AG04450 (cell line): ENCODE measurements at places on chromosomes 2 and 18.
A peak's percentile ranks its signal among the peaks of the same experiment; 100 is the strongest.

DNA sequence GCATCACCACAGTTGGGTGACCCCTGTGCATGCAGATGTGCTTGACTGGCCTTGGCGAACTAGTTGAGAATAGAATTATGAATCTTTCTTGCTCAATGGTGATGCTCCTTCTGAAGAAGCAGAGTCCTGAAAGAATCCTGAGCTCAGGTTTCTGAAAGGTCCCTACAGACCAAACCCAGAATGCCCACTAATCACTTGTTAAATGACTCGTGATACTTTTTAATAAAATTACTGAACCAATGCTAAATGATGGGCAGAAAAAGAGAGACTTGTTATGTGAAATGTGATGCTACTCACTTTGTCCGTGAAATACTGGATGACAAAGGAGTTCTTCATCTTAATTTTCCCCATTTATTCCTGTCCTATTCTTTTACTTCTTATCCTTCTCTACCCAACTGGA, 263.5 kb upstream of the LRRTM1 start:
- DNase-seq: no peak

DNA sequence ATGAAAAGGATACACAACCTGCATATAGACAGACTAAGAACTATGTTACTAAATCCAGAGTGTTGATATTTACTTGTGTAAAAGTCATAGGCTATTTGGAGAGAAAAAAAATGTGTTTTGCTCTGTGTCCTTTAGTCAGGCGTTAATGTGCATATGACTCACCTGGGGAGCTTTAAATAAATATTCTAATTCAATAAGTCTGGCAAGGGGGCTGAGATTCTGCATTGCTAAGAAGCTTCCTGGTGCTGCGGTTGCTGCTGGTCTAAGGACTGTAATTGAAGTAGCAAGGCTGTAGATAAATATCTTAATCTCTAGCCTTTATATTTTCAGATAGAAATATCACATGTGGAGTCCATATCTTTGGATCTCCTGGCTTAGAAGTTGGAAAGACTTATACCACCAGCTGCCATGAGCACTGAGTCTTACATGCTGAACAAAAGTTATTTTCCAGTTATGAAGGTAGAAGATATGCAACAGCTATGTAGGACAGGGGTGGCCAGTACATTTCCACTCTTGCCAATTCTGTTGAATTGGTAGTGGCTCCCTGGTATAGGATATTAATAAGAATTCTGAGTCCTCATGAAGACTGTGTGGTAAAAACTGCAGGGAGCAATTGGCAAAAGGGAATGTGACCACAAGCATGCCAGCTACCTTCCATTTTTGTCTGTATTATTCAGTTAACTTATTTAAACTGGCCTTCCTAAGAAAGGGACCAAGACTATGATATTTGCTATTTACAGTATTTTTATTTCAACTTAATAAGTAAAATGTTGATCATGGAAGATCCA, 4.8 kb downstream of the SPAG16 start:
- DNase-seq: no peak

GRCh38 chr2:170301626-170302025, 123.7 kb downstream of the MYO3B start:
- no peak for DNase-seq

DNA sequence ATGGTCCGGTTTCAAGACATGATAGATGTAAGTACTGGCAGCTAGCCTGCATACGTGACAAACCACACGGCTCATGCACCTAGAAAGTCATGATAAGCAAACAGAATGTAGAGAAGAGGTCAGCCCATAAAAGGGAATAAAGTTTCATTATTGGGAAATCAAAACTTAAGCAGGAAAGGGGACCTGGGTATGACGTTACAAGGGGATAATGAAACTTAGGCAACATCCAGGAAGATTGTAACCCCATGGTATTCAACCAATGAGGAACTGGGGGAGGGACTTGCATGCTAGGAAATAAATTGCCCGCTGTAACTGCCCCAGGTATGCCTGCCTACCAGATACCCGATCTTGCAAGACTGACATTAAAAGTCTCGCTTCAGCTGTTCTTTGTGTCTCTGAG, 1679.0 kb downstream of the SUCLG1 start:
- DNase-seq: no peak

DNA sequence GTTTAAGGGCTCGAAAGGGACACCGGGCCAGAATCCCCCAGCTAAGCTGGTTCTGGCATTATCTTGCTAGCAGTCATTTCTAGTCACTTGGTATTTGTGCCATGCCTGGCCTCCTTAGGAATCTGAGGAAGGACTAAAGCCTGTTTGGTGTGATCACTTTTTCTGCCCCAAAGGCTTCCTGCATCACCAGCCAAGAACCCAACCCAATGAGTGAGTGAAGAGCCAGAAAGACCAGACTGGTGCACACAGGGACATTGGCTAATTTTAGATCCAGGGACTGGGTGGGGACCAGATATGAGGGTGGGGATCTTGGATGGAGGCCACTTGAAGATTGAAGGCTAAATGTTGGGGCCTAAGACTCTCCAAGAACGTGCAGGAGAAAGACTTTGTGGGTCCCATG, 411.9 kb upstream of the TNP1 start:
- DNase-seq: no peak

DNA sequence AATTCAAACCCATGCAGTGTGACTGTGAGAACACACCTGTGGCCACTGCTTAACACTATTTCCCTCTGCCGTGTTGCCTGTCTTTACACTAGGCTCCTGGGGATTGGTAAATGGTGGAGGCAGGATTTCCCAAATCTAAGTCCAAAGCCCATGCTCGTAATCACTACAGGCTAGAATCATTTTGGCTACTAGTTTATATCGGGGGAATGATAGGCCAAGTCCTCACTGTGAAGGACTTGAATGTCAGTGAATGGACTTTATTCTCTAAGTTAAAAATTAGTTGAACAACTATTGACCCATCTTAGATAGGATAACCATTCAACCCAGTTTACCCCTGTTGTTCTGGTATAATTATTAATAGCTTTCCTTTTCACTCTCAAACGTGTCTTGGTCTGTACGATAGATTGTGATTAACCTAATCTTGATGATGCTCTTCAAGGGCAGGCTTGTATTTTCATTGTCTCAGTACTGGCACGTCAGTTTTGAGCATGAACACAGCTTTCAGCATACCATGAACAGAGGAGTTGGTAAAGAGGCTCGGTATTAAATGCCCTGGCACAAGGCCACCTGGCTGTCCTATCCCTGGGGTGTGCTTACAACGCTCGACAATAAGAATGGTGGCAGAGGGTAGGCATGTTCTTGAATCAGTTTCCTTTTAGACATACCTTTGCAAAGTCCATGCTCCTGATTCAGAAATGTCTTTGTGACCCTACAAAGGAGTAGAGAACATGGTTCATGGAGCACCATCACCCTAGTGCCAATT, 148.8 kb downstream of the RTN4 start:
- DNase-seq: no peak

DNA sequence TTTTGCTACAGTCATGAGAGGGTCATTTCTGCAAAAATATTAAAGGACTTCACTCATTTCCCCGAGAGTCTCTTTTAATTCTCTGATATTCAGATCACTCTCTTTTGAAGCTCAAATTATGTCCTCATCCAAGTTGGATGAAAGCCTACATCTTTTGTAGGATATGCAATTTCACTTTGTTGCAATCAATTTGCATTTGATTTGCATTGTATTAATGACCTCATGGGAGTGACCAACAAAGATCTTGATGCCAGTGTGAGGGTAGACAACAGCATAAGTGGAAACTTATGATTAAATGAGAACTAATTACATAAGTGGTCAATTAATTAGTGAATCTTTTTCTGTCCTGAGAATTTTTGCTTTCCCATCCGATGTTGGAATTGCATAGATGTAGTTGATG, 60.3 kb upstream of the UPP2 start:
- no peak for DNase-seq

GRCh38 chr2:240133401-240133800, 2.7 kb downstream of the COPS9 start:
- no peak for DNase-seq

DNA sequence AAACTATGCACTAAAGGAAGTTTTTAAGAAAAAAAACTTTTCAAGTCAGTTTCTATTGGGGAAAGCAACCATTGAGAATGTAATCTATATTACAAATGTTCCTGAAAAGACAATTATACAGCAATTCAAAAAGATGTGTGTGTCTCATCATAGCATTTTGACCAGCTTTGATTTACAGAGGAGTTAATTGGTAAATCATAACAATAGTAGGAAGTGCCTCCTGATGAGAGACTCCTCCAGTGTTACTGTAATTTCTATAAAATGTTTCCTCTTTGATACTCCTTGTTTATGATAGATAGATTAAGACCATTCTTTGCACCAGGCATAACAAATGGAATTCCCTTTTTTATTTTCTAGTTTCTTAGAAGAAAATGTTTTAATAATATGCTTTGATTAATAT, 249.9 kb downstream of the CALCRL start:
- DNase-seq: no peak

GRCh38 chr2:72793798-72794440, 31.9 kb downstream of the EXOC6B start:
- no peak for DNase-seq

GRCh38 chr2:25304321-25304720, 37.4 kb downstream of the DNMT3A start:
- DNase-seq: no peak

GRCh38 chr2:20378891-20379519, 28.4 kb upstream of the PUM2 start:
- DNase-seq: peak; percentile 72

DNA sequence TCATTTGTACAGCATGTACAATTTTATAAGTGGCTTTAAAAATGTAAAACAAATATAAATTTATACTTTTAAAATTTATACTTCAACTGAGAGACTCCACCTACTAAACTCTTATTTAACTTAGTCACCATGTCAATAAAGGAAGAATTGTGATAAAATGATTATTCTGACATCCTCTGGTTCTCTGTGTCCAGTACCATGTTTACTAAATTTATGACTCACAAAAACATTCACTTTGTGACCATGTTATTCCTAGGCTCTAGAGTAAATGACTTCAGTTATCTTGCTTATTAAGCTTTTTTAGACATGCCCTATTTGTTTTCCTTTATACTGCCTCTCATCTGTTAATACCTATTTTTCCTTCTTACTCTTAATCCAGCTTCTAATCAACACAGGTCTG, 959.6 kb upstream of the SLC39A10 start:
- DNase-seq: no peak

DNA sequence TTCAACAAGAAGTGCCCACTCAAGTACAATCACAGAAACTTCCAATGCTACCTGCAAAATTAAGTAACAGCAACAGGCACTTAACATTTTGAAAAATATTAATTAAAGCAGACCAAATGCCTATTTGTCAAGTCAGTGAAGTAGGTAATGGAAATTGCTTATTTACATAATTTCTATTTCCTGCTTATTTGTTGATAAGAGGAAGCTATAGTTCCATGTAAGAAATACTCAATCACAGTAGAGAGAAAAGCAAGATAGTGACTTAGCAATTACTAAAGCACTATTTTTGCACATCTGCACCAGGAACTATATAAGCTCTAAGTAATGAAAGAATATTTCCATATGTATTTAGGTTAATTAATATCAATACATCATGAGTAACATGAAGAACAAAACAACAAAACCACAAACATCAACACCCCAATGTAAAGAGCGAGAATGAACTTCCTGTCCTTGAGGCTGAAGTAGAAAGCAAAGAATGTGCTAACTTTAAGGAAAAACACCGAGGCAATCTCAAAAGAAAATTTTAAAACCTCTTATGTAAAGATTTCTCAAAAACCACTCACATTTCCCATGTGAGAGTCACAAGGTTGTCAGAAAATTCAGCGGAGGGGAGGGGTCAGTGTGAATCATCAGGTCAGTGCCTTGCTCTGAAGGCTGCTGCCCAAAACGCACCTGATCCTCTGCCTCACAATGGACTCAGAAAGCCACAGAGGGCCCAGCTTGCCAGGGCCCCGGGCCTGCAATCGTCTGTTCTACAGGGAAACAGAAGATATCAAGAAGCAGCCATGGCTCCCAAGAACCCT, 12.5 kb downstream of the NPC1 start:
- DNase-seq: no peak

- no peak for DNase-seq
Observed at GRCh38 chr2:44869761-44870160, 71.7 kb upstream of the SIX3 start.

DNA sequence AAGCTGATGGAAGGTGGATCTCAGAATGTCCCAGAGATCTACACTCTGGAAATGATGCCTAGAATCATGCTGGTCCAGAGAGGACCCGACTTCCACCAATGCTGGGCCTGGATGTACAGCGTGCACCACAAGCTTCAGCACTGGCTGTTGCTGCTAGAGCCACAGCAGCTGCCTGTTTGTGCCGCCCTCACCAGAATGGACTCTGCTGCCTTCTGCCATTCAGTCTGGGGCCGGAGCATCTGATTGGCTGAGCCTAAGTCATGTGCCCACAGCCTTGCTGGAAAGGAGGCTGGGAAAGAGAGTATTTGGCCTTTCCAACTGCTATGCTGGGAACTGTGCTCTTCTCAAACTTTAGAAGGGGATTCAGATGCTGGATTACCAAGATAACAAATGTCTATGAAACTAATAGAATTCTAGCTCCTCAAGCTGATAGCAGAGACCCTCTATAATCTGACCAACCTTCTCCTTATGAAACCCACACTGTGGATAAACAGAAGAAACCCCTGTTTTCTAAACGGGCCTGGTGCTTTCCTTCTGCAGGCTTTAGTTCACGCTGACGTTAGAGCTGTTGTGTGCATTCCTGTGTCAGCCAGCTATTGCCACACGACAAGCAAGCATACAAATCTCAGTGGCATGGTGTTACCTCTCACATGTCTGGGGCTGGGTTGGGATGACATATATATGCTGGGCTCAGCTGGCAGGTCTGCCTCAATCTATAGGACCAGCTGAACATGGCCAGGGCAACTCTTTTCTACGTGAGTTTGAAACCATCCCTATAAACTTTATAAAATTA, 4.1 kb upstream of the LOXHD1 start:
- DNase-seq: no peak

DNA sequence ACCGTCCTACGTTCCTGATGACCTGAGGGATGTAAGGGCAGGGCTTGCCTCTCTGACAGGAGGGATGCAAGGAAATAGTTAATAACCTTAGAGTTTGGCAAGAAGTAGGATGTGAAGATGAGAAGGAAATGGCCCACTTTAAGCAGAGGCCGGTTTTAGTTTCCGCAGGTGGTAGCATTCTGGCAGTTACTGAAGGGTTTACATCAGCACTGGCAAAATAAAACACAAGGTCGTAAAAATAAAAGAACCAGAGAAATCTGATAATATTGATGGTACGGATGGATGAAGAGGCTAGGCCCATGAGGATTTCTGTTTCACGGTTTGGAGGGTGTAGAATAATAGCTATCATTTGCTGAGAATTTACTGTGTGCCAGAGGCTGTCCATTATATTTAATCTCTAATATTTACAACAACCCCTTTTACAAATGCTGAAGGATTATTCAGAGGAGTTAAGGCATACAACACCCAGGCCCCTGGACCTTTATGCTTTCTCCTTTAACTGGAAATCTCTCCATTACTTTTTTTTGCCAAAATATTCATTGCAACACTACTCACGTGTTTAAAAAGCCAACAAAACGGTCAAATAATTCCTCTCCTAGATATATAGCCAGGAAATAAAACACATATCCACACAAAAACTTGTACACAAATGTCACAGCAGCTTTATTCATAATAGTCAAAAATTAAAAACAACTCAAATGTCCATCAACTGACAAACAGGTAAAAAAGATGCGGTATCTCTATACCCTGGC, 28.5 kb downstream of the DAPL1 start:
- no peak for DNase-seq
